ENCODE measurements at places on chromosomes 7 and 10.

GRCh38 chr7:151924001-151924400 lies 32.2 kb upstream of the GALNTL5 start:
- DNase-seq: no peak

- peak; percentile 73 for DNase-seq
Observed at GRCh38 chr7:83410989-83411591, 237.8 kb downstream of the SEMA3E start.

DNA sequence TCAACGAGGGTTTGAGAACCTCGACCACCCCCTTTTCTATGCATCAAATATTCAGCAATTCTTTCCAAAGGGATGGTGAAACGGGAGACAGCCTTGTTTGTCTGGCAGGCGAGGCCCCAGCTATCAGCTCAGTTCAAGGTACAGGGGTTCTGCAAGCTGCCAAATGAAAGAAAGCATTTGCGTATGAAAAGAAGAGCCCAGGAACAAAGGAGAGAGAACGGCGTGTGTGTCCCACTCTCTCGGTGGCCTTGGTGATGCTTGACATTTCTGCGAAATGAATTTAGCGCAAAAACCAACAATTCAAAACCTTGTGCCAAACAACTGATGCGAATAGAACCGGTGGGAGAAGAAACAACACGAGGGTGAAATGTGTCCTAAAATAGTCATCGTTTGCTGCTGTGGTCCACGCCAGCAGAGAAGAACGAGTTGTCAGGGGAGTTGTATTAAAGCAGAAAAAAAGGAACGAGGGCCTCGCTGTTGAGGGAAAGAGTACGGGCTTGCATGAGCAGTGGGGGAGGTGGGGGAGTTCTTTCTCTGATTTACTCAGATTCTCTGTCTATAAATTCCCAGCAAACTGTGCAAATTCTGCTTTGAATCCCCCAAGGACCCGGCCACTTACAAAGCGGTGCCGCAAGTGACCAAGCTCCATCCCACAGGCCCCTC lies 97.7 kb downstream of the TMEM130 start:
- no peak for DNase-seq

- DNase-seq: peak; percentile 66
Observed at GRCh38 chr7:102272075-102272916, 14.4 kb upstream of the SH2B2 start.

- no peak for DNase-seq
Observed at GRCh38 chr10:70324339-70324861, 40.6 kb upstream of the NPFFR1 start.

GRCh38 chr7:115004121-115004520 lies 82.2 kb downstream of the MDFIC start:
- no peak for DNase-seq
